ENCODE measurements at places on chromosomes 16 and 17. TPM values are rescaled to one million over a fixed set of nuclear protein-coding genes. Genes with fewer than 3 reads are reported as not detected.

DNA sequence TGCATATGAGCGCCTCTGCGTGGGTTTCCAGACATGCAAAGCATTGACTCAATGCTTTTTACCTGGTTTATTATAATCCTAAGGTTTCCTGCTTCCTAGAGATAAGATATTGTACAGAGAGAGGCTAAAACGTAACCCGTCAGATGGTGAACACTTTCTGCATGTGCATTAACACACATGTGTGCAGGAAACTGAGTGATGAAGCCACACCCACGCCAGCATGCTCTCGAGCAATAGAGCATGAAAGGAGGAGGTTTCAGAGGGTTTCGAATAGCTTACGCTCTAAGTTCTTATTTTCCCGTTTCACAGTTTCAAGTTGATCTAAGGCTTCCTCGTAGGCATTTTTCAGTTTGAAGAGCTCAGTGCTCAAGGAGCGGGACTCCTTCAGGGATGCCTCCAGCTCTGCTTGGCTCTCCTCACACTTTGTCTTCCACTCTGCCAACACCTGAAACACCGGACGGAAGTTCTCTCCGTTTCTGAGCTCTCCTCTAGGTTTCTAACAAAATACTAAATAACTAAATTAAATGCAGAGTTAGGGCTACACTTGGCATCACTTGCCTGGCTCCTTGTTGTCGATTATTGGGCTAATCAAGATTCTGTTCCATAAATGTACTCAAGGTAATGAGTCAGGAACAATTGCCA, 23.2 kb downstream of the MYH3 start:
- no peak for DNase-seq

GRCh38 chr16:9119795-9120194, 28.4 kb downstream of the HAPSTR1 start:
- no peak for DNase-seq

DNA sequence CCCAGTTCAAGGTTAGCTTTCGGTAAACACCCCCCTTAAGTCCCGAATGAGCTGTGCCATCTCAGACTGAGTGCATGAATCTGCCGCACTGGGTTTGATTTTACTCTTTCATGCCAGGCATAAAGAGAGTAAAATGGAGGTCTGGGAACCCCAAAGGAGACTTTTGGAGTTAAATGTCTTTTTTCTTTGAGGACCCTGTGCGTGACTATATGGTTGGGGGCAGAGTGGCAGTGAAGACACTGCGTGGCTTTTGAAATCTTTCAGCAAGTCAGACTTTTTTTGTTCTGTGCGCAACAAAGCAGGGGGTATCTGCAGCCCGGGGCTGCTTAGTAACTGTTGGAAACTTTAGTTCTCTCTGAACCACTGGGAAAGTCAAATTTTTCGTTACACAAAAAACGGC, 392.9 kb upstream of the SALL1 start:
- no peak for DNase-seq

- no peak for DNase-seq
Observed at GRCh38 chr17:2871205-2871604, 75.0 kb downstream of the RAP1GAP2 start.

GRCh38 chr17:43810226-43810715, 22.7 kb downstream of the MPP3 start:
- DNase-seq: no peak

GRCh38 chr16:70661918-70662641, 15.7 kb downstream of the IL34 start:
- DNase-seq: no peak

- no peak for DNase-seq
Observed at GRCh38 chr16:21611556-21612384, 12.4 kb downstream of the METTL9 start.

GRCh38 chr17:64148017-64148631, 18.2 kb upstream of the ERN1 start:
- DNase-seq: no peak

GRCh38 chr17:10557422-10557821, 8.0 kb upstream of the MYH2 start:
- DNase-seq: no peak

GRCh38 chr17:6823011-6823442, 8.5 kb downstream of the TEKT1 start:
- no peak for DNase-seq

ASGR1 gene
- total RNA-seq: 29.0 TPM

LGALS9B gene
- not detected for total RNA-seq

AHSP gene
- total RNA-seq: not detected

KRTAP4-4 gene
- not detected for total RNA-seq

CLDN9 gene
- 0.39 TPM for total RNA-seq

ITGB3 gene
- not detected for total RNA-seq

CCL5 gene
- total RNA-seq: not detected

Measured in glutamatergic neuron (in vitro differentiated cells).